ENCODE measurements at places on chromosomes 5 and 9.

DNA sequence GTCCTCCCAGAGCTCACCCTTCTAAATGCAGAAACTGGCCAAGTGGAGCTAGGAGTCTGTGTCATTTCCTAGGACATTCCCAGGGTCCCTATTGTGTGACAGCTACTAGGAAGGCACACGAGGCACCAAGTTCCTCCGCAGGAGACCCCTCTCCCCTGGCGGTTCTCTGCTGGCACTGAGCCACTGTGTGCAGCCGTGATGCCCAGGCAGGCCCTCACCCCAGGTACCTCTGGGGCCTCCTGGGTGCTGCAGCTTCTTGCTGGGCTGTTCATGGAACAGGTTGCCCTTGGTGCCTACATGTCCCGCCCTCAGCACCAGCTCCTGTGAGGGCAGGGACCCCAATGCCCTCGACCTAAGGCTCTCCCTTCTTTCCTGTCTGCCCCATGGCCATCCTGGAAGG, 23.1 kb downstream of the MED10 start:
- no peak for DNase-seq

DNA sequence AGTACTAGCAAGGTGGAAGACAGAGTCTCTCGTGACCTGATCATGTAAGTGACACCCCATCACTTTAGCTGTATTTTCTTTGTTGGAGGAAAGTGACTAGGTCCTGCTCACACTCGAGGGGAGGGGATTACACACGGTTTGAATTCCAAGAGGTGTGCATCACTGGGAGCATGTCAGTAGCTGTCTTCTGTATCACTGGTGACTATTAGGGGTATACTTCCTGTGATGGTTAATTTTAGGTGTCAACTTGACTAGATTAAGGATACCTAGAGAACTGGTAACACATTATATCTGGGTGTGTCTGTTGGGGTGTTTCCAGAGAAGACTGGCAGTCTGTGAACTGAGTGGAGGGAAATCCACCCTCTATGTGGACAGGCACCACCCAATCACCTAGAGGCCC, 22.5 kb downstream of the FOXD1 start:
- no peak for DNase-seq

GRCh38 chr5:14676320-14676719, 11.8 kb downstream of the OTULIN start:
- DNase-seq, result peak; percentile 70

DNA sequence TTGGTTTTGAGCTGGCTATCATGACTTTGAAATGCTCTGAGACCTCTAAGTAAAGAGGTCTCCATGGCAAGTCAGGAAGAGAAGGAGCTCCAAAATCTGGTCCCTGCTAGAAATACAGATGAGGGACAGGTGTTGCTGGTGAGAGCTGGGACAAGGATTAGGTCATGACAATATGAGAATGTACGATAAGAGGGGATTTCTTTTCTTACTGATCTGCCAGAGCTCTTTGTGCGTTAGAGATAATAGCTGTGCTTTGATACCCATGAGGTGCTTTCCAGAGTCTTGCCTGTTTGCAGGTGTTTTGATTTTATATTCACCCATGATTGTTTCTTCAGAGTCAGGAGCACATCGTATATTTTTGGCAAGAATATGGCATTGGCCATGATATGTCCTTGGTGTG, 56.5 kb downstream of the ANKRD33B start:
- DNase-seq, result no peak

DNA sequence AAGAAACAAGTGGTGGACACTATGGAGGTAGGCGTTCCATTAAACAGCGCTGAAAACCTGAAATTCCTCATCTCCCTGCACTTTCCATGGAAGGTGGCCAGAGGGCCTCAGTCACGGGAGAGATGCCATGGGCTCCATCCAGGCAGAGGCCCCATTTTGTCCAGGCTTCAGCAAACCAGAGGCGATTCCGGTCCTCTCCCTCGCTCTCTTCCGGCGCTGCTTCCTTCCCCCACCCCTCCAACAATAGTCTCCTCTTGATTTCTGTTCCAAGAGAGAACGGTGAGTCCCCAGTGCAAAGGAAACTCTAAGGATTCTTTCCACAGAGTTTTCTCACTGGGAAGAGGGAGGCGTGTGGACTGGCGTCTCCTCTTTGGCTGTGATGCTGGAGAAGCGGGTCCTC, 7.5 kb downstream of the ZNF366 start:
- no peak for DNase-seq

DNA sequence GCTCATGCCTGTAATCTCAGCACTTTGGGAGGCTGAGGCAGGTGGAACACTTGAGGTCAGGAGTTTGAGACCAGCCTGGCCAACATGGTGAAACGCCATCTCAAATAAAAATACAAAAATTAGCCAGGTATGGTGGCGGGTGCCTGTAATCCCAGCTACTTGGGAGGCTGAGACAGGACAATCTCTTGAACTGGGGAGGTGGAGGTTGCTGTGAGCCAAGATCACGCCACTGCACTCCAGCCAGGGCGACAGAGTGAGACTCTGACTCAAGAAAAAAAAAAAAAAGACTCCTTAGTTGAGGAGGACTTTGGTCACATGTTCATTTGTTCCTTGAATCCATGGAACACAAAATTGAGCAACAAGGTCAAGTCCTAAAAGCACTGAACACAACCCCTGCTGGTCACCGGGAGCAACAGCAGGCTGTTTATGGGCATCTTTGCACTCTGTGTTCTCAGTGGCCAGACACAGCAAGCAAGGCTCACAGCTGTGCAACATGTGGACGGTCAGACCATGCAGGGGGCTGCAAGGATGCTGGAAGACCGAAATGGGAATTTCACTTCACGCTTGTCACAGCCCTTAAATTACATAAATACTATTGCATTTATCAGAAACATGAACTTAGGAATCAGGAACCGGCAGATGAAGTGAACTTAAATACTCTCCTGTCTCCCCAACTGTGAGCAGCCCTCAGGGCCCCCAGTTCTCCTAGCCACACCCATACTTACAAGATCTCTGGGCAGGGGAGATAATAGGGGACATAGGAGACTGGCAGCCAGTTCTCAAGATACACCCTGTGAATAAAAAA, 2.8 kb downstream of the GBGT1 start:
- DNase-seq, result peak; percentile 50

DNA sequence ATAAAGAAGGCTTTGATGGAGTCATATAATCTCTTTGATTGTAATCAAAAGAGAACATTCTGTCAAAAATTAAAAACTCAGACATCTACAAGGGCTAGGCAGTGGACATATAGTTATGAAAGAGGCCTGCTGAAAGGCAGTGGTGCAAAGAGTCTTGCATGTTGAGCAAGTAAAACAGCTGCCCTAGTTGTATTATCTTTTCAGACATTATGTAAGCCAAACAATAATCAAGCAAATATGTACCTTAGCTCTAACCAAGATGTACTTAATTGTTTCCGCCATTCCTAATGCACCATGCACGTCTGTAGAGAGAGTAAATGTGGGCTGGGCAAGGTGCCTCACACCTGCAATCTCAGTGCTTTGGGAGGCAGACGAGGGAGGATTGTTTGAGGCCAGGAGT, 14.3 kb downstream of the GAPT start:
- DNase-seq, result no peak

- no peak for DNase-seq
Observed at GRCh38 chr9:14303521-14303920, 10.4 kb downstream of the NFIB start.

DNA sequence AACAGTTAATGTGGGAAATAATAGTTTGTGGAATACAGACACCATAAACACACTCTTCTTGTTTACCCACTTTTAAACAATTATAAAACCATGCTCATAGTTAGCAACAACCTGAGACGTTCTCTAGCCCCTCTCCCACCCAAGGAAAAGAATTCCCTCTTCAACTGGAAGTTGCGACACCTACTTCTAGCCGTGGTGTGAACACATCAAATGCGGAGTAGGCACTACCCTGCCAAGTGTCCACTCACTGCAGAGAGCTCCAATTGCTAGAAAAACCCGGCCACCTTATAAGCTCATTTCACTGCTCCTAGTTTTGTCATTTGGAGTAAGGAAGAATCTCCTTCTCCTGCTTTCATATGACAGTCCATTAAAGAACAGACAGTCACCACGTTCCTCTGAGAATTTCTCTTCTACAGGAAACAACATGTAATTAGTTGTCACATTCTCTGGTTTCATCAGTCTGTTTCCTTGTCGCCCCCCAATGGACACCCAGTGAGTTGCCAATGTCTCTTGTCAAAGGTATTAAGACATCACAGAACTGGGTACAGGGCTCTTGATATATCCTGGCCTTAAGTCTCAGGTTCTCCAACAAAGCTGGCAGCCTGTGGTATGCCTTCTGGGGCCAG, 47.3 kb downstream of the PRLR start:
- DNase-seq, result no peak

- DNase-seq, result no peak
Observed at GRCh38 chr5:51829230-51829629, 446.0 kb downstream of the ISL1 start.

DNA sequence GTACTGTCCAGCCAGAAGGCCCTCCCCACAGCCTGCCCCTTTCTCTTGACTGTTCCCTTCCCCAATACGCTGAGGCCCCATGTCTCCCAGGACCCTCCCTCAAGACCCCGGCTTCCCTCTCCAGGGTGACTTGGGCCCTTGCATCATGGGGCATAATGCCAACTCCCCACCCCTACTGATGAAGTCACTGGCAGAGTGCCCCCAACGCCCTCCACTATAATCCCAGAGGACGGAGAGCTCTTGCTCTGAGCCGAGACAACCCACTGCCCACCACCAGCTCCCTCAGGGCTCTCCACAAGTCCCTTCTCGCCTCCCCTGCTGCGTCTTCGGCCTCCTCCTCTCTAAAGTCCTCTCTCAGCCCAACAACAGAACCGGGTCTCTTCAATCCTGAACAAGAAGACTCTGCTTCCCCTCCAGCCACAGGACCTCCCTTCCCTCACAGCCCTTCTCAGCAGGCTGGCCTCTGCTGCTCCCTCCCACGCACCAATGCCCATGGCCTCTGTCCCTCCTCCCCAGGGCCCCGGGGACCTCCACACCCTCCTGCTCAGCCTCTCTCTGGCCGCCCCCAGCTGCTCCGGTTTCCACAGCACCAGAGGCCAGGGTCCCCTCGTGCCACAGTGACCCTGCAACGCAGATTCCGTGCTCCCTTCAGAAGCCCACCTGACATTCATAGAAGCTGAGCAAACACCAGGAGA, 47.6 kb downstream of the ADAMTS2 start:
- no peak for DNase-seq

Measured in T-helper 2 cell (primary cell).